Activated gamma-delta T cell treated with anti-CD3 and anti-CD28 coated beads, Interleukin-2, amount 50 U/mL, for 16 hours (primary cell): ENCODE measurements at places on chromosomes 4 and X.

DNA sequence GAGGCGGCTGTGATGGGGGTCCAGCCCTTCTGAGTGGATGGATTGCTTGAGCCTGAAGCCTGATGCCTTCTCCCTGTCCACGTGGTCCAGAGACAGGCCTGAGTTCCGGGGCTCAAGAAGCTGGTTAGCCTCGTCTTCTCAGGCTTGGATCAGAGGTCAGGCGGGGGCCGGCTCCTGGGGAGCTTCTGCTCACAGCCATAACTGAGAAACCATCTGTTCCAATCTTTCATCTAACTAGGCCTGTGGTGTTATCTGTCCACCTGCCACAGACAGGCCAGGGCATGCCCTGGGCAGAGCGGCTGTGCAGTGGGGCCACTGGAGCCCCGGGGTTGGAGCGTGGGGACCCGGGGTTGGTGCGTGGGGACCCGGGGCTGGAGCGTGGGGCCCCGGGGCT, 63.1 kb downstream of the SORCS2 start:
- DNase-seq, result no peak

GRCh38 chr4:112109360-112110058, 35.7 kb upstream of the FAM241A start:
- DNase-seq, result no peak

- DNase-seq, result no peak
Observed at GRCh38 chr4:127229855-127230608, 402.7 kb upstream of the INTU start.

- DNase-seq, result peak; percentile 33
Observed at GRCh38 chrX:44343412-44344141, at the start of gene EFHC2. Gene EFHC2 (minus strand): TSS chrX:44343672. CDS start chrX:44343588, 84 bp downstream.

DNA sequence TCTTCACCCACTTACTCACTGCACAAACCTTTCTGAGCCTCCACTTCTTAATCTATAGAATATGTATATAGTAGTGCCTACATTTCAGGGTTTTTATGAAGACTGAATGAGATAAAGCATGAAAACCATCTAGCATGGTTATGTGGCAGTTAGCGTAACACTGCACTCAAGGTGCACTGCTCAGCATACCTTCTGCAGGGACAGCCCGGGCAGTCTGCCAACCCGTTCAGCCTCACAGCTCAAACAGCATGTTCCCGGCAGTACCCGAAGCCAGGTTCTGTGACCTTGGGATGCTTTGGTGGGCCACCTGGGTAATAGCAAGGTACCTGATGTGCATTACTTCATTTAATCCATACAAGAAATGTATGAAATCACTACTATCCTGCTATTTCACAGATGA, 81.4 kb downstream of the DOCK11 start:
- DNase-seq, result no peak

DNA sequence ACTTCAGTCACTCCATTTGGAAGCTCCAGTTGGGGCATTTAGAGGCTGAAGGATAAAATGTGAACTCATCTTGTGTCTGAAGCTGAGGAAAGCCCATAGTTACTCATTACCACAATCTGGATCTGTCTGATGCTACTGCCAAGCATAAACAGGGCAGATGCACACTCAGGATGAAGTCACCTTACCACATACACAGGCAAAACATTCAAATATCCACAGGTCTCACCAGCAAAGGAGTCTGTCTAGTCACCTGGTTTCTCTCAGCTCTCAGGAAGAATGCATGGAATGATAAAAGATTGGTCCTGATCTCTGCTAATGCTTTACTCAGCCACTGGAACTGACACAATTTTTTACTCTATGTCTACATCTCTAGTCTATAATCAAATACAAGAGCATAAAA, 13.0 kb upstream of the ODAPH start:
- DNase-seq, result no peak

GRCh38 chr4:77994194-77994721, 62.9 kb upstream of the FRAS1 start:
- no peak for DNase-seq

DNA sequence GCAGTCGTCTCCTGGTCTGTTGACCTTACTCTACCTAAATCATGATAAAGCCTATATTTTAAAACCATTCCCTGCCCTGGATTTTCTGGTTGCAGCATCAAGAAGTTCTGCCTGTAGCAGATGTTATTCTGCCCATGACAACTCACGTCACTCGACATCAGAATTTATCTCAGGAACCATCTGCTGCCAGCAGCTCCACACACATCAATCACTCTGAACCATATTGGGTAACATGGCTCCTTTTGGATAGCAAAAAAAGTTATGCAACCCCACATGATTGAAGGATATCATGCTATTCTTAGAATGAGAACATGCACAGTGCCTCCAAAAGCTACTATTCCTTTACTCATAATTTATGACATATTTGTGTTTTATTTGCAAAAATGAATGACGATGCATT, 341.4 kb downstream of the DHRSX start:
- no peak for DNase-seq

GRCh38 chr4:95939141-95939540, 99.2 kb downstream of the PDHA2 start:
- no peak for DNase-seq

GRCh38 chrX:3384327-3384726, 37.9 kb upstream of the MXRA5 start:
- no peak for DNase-seq

DNA sequence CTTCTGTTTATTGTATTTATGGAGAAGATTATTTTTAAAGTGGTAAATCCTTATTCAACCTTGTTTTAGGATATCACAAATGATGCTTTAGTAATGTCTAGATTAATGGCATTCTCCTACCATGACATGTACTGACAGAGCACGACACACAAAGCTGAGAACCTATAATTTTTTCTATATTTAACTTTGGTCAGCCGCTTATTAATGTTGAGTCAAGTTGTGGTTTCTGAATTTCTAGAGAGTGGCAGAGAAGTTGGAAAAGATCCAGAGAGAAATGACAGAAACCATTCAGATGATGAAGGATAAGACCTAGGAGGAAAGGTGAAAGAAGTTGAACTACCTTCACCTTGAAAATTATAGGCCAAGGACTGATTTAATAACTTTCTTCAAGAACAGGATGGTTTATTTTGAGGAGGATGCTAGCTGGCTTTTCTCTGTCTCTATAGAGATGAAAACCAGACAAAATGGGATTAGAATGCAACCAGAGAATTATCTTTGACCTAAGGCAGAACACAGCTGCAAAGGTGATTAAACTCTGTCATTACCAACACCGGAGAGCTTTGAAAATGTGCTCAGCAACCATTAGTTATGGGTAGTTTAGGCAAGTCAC, 62.6 kb upstream of the TSPAN5 start:
- no peak for DNase-seq

DNA sequence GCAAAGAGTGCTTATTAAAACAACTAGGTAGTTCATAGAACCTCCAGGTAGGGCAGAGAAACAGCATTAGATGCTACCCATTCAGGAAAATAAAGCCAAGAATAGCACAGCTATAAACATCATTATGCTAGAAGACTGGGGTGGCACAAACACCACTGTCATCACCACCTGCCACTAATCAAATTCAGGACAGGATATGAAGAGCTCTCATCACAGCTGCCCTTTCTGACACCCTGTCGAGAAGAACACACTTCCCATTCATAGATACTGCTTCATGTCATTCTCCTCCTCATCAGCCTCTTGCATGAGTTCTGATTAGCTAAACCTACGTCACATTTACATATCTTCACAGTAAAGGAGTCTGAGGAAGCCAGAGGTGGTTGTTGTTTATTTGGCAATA, 692.3 kb upstream of the HS3ST1 start:
- DNase-seq, result no peak
